IPS DF 6.9 (cell line): ENCODE measurements at places on chromosomes 4 and X.

DNA sequence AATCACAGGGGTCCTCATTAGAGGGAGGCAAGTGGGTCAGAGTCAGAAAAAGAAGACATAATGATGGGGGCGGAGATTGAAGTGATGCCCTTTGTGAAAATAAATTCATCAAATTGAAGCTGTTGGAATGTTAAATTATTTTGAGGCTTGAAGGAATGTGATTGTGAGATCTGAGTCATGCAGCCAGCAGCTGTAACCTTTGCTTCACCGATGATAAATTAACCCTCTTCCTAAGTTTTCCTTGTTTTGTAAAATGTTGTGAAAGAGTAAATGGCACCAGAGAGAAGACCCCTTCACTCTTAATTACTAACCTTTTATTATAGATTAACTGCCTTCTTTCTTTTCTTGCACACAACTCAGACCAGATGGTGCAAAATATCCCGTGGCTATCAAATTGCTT lies 47.7 kb upstream of the FAM9A start:
- no peaks in the 10 kb centered on the region for H3K36me3 ChIP-seq
- no peak overlapping the region for H3K4me3 ChIP-seq
- no peak for DNase-seq
- H3K4me1 ChIP-seq = no peaks in the 10 kb centered on the region

- no peaks in the 10 kb centered on the region for H3K4me1 ChIP-seq
- H3K36me3 ChIP-seq = no peaks in the 10 kb centered on the region
- H3K4me3 ChIP-seq = no peak overlapping the region
- no peaks in the 10 kb centered on the region for H3K27me3 ChIP-seq
- no peak overlapping the region for H3K27ac ChIP-seq
- DNase-seq = no peak
These were observed 414.3 kb upstream of the RPS6KA3 start for GRCh38 chrX:20680998-20681397.

GRCh38 chr4:73596001-73596400 lies 24.2 kb downstream of the RASSF6 start:
- H3K36me3 ChIP-seq = no peaks in the 10 kb centered on the region
- H3K4me1 ChIP-seq = 0 out of 2 replicates have a peak, but pooled peaks cover 1% of the 10 kb centered on the region
- H3K4me3 ChIP-seq = no peak overlapping the region
- H3K27ac ChIP-seq = no peak overlapping the region
- H3K27me3 ChIP-seq = no peaks in the 10 kb centered on the region

DNA sequence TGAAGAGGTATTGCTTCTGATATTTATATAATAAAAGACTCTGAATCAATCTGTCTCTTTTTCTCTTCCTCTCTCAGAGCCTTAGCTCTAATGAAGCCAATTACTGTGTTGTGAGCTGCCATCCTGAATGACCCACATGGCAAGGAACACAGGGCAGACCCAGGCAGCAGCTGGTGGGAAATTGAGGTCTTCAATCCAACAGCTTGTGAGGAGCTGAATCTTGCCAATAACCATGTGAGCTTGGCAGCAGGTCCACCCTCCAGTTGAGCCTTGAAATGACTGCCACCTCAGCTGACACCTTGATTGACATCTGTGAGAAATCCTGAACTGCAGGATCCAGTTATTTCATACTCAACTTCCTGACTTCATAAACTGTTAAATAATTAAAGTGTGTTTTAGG lies 149.4 kb downstream of the NDST4 start:
- no peaks in the 10 kb centered on the region for H3K4me1 ChIP-seq
- H3K27ac ChIP-seq = no peak overlapping the region
- no peaks in the 10 kb centered on the region for H3K36me3 ChIP-seq

GRCh38 chr4:1201851-1202525 lies 29.6 kb upstream of the SPON2 start:
- H3K4me1 ChIP-seq = no peaks in the 10 kb centered on the region; the same call in 1 of the 2 replicates
- no peaks in the 10 kb centered on the region; the same call in 1 of the 2 replicates for H3K36me3 ChIP-seq
- no peak overlapping the region for H3K27ac ChIP-seq
- H3K27me3 ChIP-seq = no peaks in the 10 kb centered on the region
